ENCODE measurements at places on chromosomes 6 and 20.

GRCh38 chr6:15911753-15912504 lies 217.0 kb upstream of the MYLIP start:
- DNase-seq = no peak

GRCh38 chr6:136127873-136128272 lies 122.2 kb downstream of the MTFR2 start:
- no peak for DNase-seq

GRCh38 chr6:143248359-143248758 lies 187.7 kb downstream of the AIG1 start:
- DNase-seq = no peak

DNA sequence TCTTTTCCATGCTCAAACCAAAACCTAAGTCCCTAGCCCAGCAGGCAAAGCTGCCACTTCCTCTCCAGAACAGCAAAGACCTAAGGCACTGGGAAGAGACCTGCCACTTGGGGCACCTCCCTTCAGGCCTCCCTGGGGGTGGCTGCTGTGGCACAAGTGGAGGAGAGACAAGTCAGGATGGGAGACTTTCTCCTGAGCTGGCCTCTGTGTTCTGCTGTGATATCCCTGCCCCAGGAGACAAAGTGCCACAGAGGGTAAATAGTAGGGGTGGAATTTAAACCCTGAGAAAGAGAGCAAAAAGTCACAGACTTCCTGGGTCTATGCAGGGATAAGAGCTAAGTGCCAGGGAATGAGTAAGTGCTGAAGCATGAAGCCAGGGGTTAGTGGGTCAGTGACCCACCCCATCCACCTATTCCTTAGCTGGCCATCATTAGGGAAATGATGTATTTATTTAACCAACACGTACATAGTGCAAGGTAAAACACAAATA lies 84.2 kb downstream of the MRPL14 start:
- peak; percentile 46 for DNase-seq

DNA sequence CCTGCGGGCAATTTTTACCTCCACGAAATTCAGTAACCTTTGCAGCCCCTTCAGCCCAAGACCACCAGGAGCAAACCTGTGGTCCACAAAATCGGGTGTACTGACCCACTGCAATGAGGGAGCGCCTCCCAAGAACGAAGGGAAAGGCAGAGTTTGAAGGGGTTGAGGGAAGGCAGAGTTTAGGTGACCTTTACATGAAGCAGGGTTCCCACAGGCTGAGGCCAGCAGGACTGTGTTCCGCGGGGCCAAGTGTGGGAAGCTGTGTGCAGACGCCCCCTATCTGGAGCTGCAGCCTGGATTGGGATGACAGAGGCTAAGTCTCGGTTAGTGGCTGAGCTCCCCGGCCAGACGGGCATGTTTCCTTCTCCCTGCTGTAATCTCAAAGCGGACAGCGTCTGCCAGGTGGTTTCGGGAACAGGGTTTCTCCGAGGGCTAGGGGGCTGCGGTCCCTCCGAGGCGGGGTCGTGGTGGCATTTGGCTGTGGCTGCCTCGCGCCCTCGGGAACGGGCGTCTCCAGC lies 826 bp upstream of the PYGB start:
- peak; percentile 74 for DNase-seq
